GM23248 (cell line): ENCODE measurements at places on chromosomes 1 and 21. TPM values are rescaled to one million over a fixed set of nuclear protein-coding genes. Genes with fewer than 3 reads are reported as not detected.
A peak's percentile ranks its signal among the peaks of the same experiment; 100 is the strongest.

The RGS21 gene
- polyA plus RNA-seq = not detected in 2 replicates

The SHE gene
- 0.03 TPM in 2 replicates for polyA plus RNA-seq

The NR1I3 gene
- polyA plus RNA-seq = 0.70 TPM in 1 of 2 replicates, not detected in the other

GRCh38 chr1:8873506-8874229 is 4.8 kb downstream of the ENO1 start:
- peak; percentile 99 for DNase-seq

- no peak for DNase-seq
Measured at GRCh38 chr21:45442276-45442675, 37.3 kb downstream of the COL18A1 start.

DNA sequence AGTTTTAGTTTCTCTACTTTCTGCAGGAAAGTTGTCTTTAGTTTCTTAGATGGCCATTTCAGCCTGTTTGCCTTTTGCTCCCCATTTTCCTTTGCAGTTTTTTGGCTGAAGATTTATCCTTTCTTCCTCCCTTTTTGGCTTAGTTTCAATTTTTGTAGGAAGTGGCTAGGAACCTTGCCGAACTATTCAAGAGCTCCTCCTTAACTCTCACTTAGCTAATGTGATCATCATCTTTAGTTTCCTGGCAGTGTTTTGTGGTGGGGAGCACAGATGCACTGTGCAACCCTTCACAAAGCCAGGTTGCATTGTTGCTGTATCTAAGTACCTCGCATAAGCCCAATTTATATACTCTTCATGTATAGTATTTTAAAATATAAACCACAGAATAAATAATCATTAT is 28.8 kb upstream of the CCDC181 start:
- no peak for DNase-seq

GRCh38 chr1:165954940-165955339 is 127.5 kb downstream of the UCK2 start:
- DNase-seq = peak; percentile 89

DNA sequence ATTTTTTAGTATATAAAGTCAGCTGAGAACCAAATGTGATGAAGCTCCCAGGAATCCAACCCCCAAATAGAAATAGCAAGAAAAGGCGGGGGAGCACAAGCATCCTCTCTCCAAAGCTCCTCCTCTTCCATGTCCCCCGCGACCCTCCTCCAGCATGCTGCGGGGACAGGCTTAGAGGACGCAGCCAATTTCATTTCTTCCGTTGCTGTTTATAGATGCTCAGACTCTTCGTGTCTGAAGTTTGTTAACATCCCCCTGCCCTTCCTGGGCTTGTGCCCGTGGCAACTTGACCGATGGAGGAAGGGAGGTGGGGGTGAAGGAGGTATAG is 754 bp upstream of the NPPA start:
- no peak for DNase-seq

DNA sequence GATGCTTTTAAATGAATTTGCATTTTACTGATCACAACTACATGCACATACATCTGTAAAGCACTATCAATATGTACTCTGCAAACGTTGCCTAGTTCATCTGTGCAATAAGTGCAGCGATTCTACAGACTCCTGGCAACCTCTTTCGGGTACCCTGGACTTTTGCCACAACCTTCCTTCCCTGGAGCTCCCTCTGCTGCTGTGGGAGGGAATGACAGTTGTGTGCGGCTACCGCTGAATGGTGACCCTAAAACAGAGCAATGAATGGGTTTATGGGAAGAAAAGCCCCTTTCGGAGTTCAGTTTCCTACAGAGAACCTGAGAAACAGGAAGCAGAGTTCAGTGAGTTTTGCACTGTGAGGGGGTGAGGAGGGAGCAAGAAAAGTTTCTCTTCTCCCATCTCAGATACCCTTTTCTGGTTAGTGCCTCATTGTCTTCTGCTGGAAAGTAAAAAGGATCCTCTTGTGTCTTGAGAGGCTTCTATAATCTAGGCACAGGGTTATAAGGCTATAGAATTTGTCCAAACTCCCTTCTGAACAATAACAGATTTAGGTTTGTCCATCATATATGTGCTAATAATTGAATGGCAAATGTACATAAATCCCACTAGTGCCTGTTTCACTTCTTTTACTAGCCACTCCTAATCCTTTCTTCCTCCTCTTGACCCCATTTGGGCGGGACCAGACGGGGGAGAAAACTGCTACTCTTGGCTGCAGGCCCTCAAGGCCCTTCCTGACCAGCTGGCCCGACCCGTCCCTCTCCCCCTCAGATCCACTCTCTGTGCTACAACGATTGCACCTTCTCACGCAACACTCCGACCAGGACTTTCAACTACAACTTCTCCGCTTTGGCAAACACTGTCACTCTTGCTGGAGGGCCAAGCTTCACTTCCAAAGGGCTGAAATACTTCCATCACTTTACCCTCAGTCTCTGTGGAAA is 19.8 kb upstream of the SARS1 start:
- DNase-seq = peak; percentile 51

DNA sequence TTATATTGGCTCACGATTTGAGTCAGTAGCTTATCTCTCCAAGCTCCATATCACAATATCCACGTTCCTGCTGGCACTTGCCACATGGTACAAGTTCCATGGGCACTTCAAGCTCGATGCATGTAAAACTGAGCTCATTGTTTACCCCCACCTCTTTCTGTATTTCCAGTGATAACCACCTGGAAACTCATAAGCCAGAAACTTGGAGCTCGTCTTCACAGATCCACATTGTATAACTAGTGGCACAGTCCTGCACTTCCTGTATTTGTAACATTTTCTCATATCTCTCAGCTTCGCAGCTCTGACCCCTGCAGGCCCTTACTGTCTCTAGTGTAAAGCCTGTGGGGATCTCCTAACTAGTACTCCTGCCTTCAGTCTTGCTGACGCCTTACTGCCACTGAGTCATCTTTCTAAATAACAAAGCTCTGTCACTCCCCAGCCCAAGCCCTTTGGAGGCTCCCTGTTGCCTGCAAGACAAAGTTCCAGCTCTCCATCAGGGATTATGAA is 6.5 kb upstream of the C2CD4D start:
- peak; percentile 79 for DNase-seq

GRCh38 chr1:28232558-28233263 is at the start of gene DNAJC8:
DNAJC8 (minus strand) TSS chr1:28233029; CDS start chr1:28232998, 31 bp downstream.
- DNase-seq = peak; percentile 99

GRCh38 chr1:42070996-42071395 is 82.2 kb upstream of the GUCA2B start:
- DNase-seq = no peak
